ENCODE measurements at places on chromosomes 3 and 15.

DNA sequence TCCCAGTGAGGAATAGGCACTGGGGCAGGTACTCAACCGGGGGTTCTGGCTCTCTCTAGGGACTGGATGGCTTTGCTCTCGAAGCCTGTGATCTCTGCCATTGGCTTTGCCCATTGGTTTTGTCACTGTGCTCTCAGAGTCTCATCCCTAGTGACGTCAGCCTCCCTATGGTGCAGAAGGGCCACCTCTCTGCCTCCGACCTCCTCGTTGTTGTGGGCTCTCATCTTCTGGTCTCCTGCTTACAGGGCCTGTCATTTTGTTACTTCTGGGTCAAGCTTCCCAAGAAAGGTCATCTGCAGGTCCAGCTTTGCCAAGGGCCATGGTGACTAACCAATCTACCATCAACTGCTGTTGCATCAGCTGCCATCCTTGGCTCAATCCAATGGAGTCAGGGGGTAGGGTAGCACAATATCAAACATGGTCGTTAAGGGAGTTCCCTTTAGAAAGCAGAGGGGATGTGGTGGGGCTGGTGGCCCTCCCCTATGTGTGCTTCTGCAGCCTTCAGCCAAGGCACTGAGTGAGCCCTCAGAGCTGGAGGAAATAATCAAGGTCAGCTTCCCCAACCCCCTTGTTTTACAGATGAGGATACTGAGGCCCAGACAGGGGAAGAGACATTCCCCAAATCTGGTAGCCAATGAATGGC is 13.4 kb upstream of the RAD18 start:
- DNase-seq, result no peak

DNA sequence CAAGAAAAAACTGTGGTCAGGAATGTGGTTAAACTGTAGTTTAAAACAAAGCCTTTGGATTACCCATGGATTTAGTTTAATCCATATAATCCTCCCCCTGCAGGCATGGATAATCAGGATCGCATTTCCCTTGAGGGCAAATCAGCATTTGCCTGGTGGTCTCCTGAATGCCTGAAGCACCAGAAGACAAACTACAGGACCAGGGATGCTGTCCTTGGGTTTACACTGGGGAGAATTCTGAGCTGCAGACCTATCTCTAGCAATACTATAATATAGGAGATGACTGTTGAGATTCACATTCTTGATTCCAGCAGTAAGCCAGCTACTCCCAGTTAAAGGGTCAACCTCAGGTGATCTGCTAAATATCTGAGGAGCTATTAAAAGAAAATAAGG is 10.6 kb downstream of the PIK3CB start:
- no peak for DNase-seq

DNA sequence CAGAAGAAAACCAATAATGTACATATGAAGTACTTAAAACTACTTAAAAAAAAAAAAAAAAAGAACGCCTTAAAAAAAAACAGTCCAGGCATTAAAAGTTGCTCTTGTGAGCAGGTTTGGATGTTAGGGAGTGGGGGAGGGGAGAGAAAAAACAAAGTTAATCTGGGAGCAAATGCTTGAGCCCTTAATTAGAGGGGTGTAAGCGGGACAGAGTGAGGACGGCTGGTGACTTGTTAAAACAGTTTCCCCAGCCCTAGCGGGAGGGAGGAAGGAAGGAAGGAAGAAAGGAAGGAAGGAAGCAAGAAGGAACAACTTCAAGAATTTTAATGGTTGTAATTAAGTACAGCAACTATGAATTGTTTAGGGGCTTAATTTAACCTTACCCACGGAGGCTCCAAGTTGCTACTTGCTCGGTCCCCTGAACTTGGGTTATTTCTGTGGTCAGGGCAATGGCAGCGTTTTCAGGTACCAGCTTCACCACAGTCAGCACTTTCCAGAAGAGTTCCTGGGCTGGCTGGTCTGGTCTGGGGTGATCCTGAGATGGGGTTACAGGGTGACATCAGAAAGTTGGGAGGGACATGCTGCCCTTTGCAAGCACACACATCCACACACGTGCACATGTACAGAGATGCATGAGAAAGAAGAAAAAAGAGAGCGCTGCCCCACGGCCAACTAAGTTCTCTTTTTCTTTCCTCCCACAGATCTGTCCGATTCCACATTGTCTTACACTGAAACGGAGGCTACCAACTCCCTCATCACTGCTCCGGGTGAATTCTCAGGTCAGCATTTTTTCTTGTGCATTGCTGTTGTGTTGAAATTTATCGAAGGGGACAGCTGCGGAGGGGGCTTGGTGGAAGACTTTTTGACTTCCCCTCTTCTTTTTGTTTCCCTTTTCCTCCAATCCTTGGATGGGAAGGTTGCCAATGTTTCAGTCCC is 14.0 kb downstream of the SMAD6 start:
- no peak for DNase-seq

DNA sequence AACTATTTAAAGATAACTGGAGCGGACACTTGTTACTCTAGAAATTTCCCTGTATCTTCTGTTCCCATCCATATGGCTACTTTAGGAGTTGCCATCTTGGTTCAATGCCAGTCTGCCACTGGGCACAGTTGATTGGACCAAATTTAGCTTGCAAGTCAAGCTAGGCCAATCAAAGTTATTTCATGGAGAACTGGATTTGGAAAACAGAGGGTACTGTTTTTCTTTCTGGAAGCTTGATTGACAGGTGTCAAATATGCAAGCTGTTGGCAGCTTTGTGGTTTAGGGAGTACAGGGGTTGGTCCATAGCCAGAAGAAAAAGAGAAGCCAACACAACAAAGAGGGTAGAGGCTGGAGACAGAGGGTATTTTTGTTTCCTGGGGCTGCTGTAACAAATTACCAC is 33.4 kb upstream of the KLHL25 start:
- no peak for DNase-seq

- no peak for DNase-seq
Observed at GRCh38 chr15:97177151-97177577, 783.3 kb upstream of the ARRDC4 start.

GRCh38 chr3:116947148-116947547 is 237.6 kb downstream of the TUSC7 start:
- no peak for DNase-seq

GRCh38 chr3:67561667-67562394 is 92.6 kb downstream of the SUCLG2 start:
- DNase-seq, result no peak

DNA sequence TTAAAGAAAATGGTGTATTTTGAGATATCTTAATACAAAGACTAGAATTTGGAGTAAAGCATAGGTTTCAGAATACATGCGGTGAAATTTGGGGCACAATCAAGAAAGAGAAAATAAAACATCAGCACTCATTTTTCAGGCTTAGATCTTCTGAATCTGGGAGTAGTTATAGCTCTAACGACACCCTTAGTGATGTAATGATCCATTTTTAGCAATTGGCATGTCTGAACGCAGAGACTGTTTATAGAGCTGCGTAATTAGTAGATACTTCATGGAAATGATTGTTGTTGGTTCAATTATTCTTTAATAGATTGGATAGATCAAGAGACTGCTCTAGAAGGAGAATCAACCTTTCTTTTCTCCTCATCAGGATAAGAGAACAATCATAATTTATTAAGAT is 47.5 kb upstream of the SNRK start:
- DNase-seq, result no peak

GRCh38 chr3:111782447-111782782 is 76.7 kb upstream of the PHLDB2 start:
- no peak for DNase-seq

DNA sequence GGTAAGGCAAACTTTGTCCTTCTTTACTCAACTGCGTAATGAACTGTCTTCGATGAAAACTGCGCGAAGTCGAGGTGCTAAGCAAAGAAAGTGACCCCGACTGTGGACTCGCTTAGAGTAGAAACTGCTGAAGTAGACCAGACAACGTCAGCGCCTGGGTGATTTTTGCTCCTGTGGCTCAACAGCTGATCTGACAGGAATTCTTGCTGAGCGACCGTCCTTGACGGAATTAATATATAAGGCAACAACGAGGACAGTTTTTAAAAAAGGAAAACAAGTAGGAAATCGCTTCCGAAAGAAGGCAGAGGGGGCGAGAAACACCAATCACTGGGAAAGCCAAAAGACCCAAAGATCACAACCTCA is 541 bp downstream of the RPS27L start:
- no peak for DNase-seq

- no peak for DNase-seq
Observed at GRCh38 chr3:107981471-107982111, 109.2 kb downstream of the CD47 start.

DNA sequence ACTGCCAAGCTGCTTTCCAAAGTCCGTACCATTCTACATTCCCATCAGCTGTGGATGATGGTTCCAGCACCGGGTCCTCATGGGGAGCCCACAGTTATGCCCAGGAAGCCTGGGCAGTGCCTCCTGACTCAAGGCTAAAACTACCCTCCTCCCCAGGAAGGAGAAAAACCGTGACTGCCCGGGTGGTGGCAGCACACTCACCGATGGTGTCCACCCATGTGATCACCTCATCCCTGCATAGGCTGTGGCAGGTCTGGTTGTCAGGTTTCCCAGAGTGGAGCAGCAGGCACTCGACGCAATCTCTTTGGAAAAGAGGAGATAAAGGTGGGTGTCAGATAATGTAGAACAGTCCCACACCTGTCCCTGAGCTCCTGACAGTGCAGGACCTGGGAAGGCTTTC is 38.6 kb downstream of the UMPS start:
- no peak for DNase-seq

DNA sequence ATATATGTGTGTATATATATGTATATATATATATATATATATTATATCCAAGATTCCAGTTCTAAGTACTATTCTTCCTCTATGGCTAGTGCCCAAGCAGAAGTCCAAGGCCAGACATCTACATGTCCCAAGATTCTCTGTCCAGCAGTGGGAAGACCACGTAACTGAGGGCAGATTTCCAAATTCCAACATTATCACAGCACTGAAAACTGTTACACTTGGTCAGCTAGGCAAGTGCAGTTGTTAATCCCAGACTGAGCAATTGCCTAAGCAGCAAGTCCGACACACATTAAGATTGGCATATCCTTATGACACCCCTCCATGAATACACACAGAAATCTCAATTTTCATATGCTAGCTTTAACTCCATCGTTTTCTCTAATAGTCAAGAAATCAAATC is 1148.5 kb downstream of the IGSF11 start:
- DNase-seq, result no peak

DNA sequence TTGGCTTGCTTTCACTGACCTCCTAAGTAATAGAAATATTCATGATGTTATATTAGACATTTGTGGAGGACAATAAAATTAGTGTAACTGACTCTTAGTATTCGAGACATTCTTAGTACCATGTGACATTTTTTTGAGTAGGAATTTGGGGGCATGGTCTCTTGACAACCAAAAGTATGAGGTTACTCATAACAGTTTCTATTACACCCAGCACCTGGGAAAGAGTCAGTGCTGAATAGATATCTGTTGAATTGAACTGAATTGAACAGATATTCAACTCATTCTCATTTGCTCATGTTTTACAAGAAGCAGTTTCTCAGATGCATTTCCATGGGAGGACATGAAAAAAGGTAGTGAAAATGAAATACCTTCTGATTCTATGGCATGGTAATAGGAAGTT is 84.4 kb downstream of the CMSS1 start:
- no peak for DNase-seq

DNA sequence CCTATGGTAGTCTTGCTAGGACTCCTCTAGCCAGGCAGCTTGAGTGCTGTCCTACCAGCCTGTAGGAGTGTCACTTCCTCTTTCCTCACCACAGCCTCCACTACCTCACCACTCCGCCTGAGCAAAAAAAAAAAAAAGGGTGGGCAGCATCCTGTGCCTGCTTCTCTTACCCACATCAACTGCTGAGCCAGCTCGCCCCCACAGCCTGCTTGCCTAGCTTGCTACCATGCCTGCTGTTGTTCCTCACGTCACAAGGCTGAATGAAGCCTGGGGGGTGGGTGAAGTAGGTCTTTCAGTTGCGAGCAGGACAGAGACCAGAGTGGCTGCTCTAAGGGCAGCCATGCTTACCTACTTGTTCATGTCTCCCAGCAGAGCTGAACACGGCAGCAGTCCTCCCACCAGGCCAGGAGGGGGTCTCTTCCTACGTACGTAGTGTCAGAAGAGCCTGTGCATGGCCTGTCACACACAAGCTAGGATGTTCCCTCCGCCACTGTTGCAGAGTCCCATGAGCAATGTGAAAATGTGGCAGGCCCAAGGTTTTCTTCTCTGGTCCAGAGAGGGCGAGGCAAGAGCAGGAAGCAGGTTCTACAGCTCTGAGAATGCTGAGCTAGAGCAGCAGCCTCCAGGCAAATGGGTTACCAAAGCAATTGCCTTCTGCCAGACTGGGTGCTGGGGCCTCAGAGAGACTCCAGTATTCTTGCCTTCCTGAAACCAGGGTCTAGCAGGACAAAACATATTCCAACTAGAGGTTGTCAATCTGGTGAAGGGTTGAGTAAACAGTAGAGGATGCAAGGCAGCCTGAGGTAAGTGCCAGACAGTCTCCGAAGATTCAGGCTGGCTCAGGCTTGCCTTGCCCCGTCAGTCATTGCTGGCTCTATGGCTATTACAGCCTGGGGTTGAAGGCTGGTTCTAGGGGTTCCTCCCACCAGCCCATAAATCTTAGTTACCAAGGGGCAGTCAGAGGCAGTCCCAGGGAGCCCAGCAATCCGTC is 8.1 kb downstream of the PPM1M start:
- no peak for DNase-seq

- no peak for DNase-seq
Observed at GRCh38 chr3:10286596-10287295, 6.0 kb downstream of the GHRL start.

- DNase-seq, result no peak
Observed at GRCh38 chr3:14913926-14914778, 33.2 kb upstream of the NR2C2 start.

- DNase-seq, result no peak
Observed at GRCh38 chr15:76206325-76206976, 104.8 kb downstream of the ETFA start.

DNA sequence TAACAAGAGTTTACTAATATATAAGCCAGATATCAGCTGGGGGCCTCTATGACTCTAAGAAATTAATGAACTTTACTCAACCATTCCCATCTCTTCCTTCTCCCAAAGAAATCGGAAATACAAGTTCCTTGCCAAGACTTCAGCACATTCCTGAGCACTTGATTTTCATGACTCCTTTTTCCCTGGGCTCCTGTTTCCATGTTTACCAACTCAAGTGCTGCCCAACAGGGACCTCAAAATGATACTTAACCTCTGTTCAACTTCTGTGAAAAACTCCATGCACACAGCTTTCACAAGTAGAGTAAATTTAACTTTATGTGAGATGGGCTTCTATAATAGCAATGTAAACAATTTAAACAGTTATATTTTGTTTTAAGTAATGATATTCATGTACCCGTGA is 315.8 kb upstream of the CDIN1 start:
- DNase-seq, result no peak

DNA sequence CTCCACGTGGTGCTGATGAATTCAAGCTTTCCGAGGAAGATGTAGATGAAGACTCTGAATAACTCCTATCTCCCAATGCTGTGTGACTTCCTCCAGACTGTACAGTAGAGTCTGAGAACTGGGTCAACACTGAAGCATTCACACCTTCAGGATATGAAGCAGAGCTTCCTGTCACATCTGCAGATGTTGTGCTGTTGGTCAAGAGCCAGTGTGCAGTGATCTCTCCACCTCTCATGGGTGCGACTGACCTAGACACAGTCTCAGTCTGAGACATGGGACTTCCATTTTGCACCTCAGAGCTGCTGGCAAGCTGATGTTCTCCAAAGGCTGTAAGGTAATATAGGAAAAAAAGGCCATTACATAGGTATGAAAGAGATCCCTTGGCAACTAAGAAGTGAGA is 36.5 kb downstream of the HEG1 start:
- no peak for DNase-seq

Data from stimulated activated CD4-positive, alpha-beta T cell treated with anti-CD3 and anti-CD28 coated beads, Interleukin-1b, Interleukin-23, amount 100 ng/mL, for 24 hours (primary cell).